ENCODE measurements at places on chromosomes 4 and X.

DNA sequence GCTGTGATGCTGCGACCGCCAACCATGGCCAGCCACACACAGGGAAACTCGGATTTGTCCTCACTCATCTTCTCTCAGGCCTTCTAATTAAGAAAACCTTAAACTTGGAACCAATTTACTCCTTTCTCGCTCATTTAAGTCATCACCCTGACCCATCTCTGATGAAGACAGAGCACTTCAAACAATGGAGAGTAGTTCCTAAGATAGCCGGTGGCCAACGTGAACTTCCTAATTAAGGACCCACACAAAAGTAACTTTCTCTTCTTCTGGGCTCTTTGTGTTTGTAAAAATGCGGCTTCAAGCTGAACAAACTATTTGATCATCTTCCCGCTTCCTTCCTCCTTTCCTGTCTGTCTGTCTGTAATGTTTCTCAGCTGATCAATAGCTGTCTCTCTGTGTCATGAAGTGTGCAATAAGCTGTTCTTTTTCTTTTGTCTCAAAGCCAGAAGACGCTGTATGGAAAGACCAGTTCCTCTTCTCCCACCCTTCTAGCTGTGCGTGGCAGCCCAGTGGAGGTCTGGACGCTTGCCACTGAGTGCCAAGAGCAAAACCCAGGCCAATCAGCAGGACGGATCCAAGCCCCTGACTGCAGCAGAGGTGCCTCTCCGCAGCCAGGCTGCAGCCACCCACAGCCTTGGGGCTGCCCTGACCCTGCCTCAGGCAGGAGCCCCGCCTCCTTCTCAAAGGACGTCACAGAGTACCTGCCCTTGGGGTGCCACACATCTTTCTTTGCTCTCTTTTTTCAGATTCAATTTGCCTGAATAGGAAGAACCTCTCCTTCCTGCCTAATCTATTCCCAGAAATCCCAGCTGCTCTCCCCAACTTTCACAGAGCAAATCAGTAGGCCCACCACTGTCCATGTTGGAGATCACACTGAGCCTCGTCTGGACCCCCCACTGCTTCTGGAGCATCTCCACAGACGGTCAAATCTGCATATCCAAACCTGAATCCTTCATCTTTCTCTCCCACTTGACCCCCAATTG lies 59.3 kb downstream of the MAML3 start:
- no peak for DNase-seq

DNA sequence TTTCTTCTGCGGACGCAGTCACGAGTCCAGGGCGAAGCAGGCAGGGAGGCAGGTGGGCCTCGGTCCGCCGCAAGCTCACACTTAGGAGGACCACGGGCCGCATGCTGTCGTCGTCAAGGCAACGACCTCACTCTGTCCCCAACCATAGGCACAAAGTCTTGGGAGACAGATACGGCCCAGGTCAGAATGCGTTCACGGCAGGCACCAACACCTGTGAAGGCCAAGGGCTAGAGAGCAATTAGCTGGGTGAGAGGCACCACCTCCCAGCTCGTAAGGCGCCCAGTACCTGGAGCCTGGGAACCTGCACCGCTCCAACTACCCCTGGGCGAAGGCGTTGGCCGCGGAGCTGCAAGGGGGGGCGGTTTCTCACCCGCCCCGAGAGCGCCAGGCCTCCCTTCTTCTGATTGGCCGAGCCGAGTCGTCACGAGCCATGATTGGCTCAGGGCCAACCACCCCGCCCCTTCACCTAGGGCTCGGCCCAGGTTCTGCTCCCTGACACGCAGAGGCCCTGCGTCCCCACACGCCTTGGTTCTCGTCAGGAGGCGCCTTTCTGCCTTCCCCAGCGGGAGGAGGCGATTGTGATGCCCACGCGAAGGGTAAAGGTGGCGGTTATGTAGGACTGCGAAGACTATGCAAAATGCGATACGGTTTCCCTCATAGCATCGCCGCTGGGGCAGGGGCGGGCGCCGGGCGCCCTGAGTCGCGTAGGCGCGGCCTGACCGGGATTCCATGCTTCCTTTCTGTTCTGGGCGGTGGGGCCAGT lies at the start of gene CDKL2:
Gene CDKL2, minus strand, starts transcription at position 355 of the 763 bp plus-strand sequence. CDS start 4,540 bp downstream, outside the sequence.
- peak; percentile 67 for DNase-seq

DNA sequence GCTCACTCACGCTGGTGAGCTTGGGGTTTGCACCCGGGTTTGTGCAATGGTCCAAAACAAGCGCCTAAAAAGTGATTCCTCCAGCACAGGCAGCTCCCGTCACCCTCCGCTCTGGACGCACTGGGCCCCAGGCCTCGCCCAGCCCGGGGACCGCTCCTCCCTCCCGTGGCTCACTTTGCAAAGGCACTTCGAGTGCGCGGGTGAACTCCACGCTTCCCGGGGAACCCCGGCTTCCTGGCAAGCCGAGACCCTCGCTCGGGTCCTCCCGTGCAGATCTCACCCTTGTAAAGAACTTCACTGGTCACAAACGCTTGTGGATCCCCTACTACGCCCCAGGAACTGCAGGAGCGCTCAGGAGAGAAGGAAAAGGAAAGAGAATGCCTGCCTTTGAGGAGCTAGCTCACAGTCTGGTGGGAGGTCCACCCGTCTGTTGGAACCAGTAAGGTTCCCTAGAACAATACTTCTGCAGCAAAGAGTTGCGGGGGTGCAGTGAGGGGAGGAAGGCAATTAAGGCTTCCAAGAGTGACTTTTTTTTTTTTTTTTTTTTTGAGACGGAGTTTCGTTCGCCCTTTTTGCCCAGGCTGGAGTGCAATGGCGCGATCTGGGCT lies at the start of gene CTPS2:
Gene CTPS2, minus strand, starts transcription at position 122 of the 608 bp plus-strand sequence. CDS start 9,767 bp downstream, outside the sequence.
- DNase-seq = peak; percentile 52

- DNase-seq = peak; percentile 7
Observed at GRCh38 chr4:134862116-134862515, 660.5 kb upstream of the PABPC4L start.

DNA sequence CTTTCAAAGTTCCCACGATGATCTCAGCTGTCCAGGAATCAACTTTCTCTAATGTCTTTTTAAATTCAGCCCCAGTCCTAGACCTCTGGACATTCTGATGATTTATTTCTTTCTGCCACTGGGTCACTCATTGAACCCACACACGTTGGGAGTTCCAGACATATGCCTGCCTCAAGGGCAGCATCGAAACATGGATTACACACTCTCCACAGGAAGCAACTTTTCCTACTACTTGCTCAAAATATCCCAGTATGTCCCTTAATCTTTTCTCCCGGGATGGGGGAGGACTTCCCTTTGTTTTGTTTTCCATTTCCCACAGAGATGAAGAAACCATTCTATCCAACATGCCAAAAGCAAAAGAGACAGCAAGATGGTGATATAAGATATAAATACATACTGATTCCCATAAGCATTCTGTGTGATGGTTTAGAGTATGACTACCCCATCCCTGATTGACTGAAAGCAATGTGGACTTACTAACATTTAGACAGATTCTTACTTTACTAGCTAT lies 79.8 kb upstream of the PPARGC1A start:
- no peak for DNase-seq

GRCh38 chrX:119996600-119997524 lies 53.3 kb upstream of the NKAP start:
- DNase-seq = no peak

- DNase-seq = no peak
Observed at GRCh38 chr4:33802578-33802977, 2441.7 kb downstream of the ARAP2 start.

GRCh38 chr4:113101669-113102068 lies 52.2 kb downstream of the ANK2 start:
- DNase-seq = peak; percentile 31

DNA sequence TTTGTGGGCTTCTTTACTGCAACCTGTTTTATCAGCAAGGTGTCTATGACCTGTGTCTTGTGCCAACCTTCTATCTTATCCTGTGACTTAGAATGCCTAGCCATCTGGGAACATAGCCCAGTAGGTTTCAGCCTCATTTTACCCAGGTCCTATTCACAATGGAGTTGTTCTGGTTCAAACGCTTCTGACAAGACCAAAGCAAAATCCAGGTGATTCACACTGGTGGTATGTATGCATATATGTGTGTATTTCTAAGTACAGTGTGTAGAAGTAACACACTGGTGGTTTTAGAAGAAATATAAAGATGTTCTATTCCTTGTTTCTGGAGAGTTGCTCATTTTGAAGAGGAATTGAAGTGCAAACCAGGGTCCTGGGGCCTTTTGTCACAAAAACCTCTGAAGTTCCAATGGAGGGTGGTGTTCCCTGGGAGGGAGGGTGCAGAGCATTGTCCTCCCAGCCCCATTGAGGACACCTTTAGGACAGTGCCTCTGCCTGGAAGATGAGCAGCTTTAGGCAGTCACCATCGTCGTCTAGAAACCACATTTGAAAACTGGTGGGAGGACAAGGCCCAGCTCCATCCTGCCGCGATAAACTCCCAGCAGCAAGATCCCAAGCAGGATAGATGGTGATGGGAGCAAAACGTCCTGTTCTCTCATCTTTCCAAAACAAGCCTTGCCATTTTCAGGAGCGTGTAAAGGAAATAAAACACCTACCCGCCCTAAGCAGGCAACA lies 191.4 kb downstream of the TSPAN5 start:
- DNase-seq = no peak

DNA sequence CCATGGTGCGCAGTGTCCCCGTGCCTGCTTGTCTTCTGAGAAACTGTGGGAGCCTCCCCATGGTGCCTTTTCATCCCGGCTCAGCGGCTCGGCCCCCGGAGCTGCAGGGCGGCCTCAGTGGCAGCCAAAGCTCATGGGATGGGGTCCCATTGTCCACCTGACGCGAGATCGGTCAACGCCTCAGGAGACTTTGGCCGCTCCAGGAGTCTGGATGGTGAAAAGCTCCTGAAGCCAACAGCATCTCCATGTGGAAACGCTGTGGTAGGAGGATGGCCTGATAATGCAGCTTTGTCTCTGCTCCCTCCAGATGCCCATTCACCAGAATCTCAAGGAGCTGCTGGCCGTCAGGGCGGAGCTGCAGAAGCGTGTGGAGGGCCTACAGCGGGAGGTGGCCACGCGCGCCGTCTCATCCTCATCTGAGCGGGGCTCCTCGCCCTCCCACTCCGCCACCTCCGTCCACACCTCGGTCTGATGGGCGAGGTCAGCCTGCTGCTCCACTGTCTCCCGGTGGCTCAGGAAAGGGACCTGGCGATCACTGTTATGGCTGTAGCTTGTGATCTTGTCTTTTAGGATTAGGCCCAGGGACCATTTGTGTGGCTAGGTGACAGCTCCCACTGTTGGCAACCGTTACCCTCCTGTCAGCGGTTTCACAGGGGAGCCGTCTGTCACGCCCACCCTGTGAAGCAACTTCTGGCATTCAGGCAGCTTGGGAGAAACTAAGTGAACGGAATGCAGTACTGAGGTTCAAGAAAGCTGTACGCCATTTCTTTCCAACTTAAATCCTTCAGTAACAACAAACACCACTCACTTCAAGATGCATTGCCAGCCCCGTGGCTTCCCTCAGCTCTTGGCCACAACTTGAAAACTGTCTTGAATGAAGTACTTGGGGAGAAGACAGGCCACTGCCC lies 69.3 kb downstream of the MTMR1 start:
- no peak for DNase-seq

DNA sequence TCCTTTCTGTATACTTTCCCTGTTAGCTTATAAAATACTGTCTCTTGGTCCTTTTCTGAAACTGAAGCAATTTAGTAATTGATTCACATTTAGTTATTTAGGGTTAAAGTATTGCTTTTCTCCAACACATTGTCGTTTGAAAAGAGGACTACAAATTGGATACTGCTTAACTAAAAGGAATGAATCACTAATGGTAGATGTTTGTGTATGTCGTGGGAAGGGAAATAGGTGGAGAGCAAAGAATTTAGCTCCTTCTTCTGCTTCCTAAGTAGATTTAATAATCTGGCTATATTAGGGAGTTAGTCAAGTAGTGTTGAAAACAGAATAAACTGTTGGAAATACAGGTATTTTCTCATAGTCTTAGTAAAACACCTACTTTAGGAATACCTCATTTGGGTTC lies 27.9 kb downstream of the SLAIN2 start:
- DNase-seq = no peak

GRCh38 chr4:179200681-179201080 lies 1758.4 kb upstream of the AGA start:
- DNase-seq = no peak

GRCh38 chrX:41334363-41335197 lies 618 bp downstream of the DDX3X start:
- DNase-seq = peak; percentile 72

- no peak for DNase-seq
Observed at GRCh38 chr4:81459228-81459627, 12.5 kb downstream of the RASGEF1B start.

- peak; percentile 46 for DNase-seq
Observed at GRCh38 chr4:128287141-128287870, at the start of gene PGRMC2. Gene PGRMC2 (minus strand): TSS chr4:128287813. CDS start chr4:128287790, 23 bp downstream.

DNA sequence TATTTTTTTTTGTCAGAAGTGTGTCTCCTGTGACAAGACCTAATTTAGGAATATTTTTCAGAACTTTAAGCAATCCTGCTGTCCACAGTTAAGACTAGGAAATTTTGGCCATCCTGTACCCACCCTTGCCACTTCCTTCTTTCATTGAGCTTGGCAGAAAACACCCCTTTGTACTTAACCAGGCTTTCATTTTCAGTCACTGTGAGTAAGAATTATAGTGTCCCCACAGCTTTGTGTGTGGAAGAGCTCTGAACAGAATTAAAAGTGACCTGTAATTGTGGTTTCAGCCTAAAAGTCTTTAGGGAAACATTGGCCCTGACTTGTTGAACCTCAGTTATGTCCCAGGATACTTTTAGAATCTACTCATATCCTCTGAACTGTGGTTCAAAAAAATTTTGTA lies 153.7 kb upstream of the BMP3 start:
- peak; percentile 21 for DNase-seq

DNA sequence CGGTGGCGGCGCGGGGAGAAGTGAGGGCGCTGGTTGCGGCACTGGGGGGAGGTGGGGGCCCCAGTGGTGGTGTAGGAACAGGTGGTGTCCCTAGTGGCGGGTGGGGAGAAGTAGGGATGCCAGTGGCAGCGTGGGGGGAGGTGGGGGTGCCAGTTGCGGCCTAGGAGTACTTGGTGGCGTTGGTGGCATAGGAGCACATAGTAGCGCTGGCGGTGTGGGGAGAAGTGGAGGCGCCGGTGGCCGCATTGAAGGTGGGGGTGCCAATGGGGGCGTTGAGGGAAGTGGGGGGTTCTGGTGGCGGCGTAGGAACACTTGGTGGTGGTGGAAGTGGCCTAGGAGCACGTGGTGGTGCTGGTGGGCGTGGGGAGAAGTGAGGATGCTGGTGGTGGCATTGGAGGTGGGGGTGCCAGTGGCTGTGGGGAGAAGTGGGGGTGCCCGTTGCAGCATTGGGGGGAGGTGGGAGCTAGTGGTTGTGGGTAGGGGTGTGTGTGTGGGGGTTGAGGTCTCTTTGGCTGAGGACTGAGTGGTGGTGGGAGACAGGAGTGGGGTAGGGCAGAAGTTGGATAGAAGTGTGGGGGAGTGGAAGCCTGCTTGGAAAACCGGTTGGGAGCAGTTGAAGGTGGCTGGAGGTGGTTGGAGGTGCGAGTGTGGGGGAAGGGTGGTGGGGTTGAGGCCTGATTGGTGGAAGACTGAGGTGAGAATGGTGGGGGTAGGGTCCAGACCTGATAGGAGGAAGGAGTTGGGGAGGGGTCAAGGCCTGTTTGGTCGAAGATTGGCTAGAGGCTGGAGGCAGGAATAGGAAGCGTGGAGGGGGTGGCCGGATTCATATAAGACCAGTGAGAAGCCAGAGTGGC lies 1.1 kb downstream of the GCNA start:
- no peak for DNase-seq

All from myocyte (in vitro differentiated cells).